Epithelial cell of esophagus (primary cell): ENCODE measurements at places on chromosomes 5 and 9.

GRCh38 chr5:169106911-169107706 is 193.8 kb downstream of the SLIT3 start:
- DNase-seq, result no peak

DNA sequence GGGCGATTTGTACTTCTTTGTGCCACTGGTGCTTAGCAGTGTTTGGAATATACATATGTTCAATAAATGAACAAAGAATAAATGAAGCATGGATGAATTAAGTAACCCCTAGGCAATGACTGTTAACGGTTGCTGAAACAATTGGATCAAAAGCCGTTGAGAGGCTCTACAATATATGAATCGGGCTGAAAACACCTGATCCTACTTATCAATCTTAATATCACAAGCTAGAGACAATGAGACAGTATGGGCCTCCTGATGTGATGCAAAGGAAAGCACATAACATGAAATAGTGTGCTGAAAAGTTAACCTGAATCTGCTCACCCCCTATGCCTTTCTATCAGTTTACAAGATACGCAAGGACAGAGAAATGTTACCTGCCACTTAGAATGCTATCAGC is 410.3 kb upstream of the RGMB start:
- DNase-seq, result no peak

DNA sequence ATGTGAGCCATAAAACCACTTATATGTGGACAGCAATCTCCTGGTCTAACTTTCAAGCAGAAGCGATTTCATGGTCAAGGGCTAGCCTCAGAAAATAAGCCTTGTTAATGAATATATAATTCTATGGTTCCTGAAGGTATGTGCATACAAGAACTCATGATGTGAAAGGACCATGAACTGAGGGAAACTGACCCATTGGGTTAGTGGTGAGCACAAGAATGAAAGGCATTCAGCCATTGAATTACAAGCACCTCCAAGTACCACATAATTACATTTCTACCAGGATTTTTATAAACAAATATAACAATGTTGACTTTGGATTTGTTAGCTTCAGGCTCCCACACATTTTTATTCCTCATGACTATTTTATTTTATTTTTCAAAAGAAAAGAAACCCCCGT is 459.0 kb downstream of the TLE4 start:
- no peak for DNase-seq

- DNase-seq, result no peak
Measured at GRCh38 chr9:120431268-120431667, 148.7 kb downstream of the CDK5RAP2 start.

DNA sequence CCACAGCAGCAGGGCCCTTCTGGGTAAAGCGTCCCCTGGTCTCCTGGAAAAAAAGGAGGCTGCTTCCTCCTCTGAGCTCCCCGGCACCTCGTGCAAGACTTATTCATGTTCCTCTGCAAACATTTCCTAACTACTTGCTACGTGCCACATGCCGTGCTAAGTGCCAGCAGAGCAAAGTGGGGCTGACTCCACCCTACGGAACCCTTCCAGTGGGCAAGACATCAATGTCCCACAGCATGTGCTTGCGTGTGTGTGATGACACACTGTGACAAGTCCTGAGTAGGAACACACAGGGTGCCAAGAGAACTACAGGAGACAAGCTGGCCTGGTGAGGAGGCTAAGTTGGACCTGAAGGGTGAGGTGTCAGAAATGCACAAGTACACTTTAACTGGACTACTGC is 57.4 kb downstream of the SEMA4D start:
- DNase-seq, result peak; percentile 2

DNA sequence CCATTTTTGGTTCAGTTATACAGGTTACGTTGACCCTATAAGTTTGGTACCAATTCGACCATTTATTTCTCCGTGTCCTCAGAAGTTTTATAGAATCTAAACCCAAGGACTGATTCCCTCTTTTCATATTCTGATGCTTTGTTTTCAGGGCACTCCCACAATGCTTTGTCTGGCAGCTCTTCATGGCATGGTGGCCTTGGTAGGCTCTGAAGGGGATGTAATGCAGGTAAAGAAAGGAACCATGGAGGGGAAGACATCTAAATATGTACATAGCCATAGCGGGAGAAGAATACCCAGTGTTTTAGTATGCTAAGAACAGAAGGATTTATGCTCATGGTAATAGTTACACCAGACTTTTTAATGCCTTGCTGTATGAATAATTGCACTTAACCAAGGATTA is 82.7 kb downstream of the HACD4 start:
- no peak for DNase-seq

DNA sequence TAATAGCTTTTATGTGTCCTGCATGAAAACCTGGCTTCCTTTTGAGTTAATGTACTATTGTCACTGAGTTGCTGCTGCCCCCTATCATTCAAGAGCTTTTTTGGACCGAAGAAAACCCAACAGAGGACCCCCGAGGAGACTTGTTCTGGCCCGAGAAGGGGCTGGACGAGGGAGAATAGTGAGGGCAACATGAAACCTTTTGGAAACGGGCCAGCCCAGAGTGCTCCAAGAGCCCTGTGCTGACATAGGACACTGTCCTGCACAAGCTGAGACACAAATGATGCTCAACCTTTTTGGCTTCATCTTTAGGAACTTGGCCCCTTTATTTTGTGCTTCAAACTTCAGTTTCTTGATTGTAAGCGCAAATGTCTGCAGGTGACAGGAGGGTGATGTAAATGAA is 4.0 kb upstream of the GADD45G start:
- no peak for DNase-seq

GRCh38 chr9:1051584-1052275 is 1.6 kb downstream of the DMRT2 start:
- DNase-seq, result peak; percentile 60

DNA sequence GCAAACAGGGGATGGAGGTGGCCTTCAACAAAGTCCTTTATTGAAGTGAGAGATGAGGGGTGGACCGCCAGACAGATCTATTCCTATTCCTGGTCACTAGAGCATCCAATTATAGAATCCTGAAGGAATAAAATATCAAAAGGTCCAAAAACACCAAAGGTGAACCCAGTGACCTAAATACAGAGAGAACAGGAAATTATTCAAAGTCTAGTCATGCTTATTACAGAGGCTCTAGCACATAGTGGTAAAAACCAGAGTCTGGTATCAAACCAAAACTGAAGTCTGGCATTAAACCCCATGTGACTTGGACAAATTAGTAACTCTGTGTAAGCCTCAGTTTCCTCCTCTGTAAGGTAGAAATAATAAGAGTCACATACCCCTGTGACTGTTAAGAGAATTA is 100.5 kb upstream of the SNX2 start:
- no peak for DNase-seq

DNA sequence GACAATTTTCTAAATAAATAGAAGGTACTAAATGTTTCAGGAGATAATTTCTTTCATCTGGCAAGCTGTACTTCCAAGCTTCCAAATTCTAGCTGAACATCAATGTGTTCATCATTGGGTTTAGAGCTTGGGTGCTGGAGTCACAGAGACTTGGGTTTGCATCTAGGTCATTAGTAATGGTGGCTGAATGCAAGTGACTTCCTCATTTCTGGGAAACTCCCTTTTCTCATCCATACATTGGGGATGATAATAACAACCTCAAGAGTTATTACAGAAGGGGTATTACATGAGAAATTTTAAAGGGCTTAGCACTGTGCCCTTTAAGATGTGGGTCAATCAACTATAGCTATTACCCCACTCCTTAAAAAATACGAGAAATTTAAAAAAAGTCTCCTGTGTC is 41.1 kb upstream of the KLF4 start:
- DNase-seq, result no peak

DNA sequence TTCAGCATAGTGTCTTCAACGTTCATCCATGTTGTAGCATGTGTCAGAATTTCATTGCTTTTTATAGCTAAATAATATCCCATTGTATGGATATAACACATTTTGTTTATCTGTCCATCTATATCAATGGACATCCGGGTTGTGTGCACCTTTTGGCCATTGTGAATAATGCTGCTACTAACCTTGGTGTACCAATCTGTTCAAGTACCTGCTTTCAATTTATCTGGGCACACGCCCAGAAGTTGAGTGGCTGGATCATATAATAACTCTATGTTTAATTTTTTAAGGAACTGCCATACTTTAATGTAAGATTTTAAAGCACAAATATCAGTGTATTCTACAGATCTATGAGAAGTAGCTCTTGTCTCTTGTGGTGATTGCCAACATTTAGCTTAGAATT is 43.5 kb downstream of the SCAI start:
- DNase-seq, result no peak

- no peak for DNase-seq
Measured at GRCh38 chr9:134908524-134909309, 9.0 kb downstream of the FCN1 start.

DNA sequence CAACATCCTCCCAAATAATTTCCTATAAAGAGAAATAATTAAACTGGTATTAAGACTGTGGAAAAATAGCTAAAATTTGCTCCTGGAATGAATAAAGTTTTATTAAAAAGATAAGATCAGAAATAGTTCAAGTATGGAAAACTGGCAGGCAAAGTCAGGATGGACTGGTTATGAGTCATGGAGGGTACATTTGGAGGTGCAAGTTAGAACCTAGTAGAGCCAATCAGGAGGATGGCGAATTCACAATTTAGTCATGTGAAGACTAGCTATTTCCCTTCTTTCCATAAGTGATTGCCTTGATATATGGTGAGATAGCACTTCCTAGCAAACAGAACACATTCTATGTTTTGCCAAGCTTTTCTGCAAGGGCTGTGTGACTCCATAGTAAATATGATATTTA is 1303.5 kb downstream of the EFNA5 start:
- DNase-seq, result peak; percentile 52

DNA sequence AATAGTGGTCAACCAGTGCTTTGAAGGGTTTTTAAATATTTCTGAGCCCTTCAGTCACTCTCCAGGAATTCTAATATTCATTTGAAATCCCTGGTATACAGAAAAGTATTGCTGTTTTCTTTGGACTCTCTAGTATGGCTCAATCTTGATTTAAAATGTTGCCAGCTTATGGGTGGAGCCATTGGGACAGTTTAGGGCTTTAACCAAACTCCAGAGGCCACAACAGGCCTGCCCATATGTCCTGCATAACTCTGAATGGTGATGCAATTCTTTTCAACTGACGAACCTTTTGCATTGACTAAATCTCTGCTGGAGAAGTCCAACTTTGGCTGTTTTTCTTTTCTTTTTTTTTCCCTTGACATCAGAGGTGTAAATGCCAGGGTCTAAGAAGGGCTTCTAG is 10.3 kb upstream of the ANKHD1 start:
- DNase-seq, result no peak

DNA sequence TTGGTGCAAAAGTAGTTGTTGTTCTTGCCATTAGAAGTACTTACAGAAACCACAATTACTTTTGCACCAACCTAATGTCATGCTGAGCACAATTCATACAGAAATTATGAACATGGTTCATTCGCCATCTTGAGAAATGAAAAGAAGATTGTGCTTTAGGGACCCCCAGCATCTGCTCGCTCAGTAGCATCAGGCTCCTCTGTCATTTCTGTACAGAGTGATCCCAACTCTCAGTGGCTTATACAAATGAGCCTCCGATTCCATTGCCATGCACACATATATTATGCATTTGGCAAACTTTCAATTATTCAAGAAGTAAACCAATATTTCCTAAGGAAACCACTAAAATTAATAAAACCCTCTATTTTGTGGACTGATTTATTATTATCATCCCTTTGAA is 266.2 kb downstream of the MED10 start:
- DNase-seq, result no peak

- DNase-seq, result no peak
Measured at GRCh38 chr9:114216081-114216480, 60.7 kb downstream of the COL27A1 start.

GRCh38 chr5:107337281-107337680 is 333.5 kb downstream of the EFNA5 start:
- peak; percentile 99 for DNase-seq

DNA sequence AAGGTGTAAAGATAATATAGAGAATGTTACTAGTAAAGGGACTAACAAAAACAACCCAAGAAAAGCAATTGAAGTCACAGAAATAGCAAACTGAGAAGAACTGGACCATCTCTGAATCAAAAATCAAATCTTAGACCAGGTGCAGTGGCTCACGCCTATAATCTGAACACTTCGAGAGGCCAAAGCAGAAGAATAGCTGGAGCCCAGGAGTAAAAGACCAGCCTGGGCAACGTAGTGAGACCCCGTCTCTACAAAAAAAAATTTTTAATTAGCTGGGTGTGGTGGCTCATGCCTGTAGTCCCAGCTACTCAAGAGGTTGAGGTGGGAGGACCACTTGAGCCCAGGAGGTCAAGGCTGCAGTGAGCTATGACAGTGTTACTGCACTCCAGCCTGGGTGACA is 27.3 kb downstream of the WNT8A start:
- no peak for DNase-seq

DNA sequence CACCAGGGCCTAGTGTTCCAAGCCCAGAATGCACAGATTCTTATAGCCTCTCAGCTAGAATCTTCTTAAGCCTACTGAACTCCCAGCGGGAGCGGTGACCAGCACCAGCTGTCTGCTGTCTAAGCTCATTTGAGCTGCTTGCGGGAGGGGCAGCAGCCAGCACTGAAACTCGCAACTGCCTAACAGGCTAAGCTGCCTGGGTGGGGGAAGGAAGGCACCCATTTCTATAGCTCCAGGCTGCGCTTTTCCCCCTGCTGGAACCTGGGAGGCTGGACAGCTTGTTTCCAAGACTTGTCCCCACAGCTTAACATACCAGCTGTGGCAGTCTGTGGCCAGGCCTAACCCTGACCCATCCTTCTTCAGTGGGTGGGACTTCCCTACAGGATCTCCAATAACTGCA is 512.9 kb downstream of the EFNA5 start:
- DNase-seq, result no peak

GRCh38 chr9:37455884-37456647 is 9.2 kb downstream of the ZBTB5 start:
- peak; percentile 62 for DNase-seq

GRCh38 chr9:125649315-125649714 is 57.7 kb downstream of the MAPKAP1 start:
- peak; percentile 94 for DNase-seq

DNA sequence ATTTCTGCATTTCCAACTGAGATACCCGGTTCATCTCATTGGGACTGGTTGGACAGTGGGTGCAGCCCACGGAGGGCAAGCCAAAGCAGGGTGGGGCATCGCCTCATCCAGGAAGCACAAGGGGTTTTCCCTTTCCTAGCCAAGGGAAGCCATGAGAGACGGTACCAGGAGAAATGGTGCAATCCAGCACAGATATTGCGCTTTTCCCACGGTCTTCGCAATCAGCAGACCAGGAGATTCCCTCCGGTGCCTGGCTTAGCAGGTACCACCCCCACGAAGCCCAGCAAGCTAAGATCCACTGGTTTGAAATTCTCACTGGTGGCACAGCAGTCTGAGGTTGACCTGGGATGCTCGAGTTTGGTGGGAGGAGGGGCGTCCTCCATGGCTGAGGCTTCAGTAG is 527.0 kb downstream of the TLE1 start:
- DNase-seq, result no peak
